Osteoblast (primary cell): ENCODE measurements at places on chromosomes 12 and 14. TPM values are rescaled to one million over a fixed set of nuclear protein-coding genes. Genes with fewer than 3 reads are reported as not detected.

Gene CARMIL3
- not detected in 2 replicates for total RNA-seq

Gene CREBL2
- total RNA-seq = 47.0 and 54.5 TPM in 2 replicates

Gene VPS37B
- total RNA-seq = 19.2 and 20.6 TPM in 2 replicates

Gene KCNMB4
- total RNA-seq = under 0.01 TPM in 2 replicates

Gene TTC7B
- total RNA-seq = 14.5 and 24.2 TPM in 2 replicates

Gene C12orf75
- 48.5 and 58.0 TPM in 2 replicates for total RNA-seq

Gene CPNE6
- total RNA-seq = not detected in 2 replicates

Gene ZFHX2
- 0.59 and 0.72 TPM in 2 replicates for total RNA-seq

Gene STYK1
- total RNA-seq = under 0.01 TPM in 2 replicates

Gene USP5
- total RNA-seq = 65.7 and 77.1 TPM in 2 replicates

Gene KRT72
- not detected in 2 replicates for total RNA-seq

Gene IL23A
- not detected in 2 replicates for total RNA-seq

Gene TRIAP1
- 19.2 and 19.9 TPM in 2 replicates for total RNA-seq

Gene NDRG2
- under 0.01 TPM in 1 of 2 replicates, not detected in the other for total RNA-seq

Gene GUCY2C
- total RNA-seq = not detected in 2 replicates

Gene YEATS4
- total RNA-seq = 20.3 and 24.5 TPM in 2 replicates

- DNase-seq = no peak
These were observed 23.5 kb downstream of the ATP5MC2 start for GRCh38 chr12:53652366-53652765.

GRCh38 chr14:54501480-54501879, 8.2 kb upstream of the CGRRF1 start:
- DNase-seq = no peak

- DNase-seq = peak; percentile 84
These were observed 41.4 kb upstream of the AMIGO2 start for GRCh38 chr12:47121146-47121545.

DNA sequence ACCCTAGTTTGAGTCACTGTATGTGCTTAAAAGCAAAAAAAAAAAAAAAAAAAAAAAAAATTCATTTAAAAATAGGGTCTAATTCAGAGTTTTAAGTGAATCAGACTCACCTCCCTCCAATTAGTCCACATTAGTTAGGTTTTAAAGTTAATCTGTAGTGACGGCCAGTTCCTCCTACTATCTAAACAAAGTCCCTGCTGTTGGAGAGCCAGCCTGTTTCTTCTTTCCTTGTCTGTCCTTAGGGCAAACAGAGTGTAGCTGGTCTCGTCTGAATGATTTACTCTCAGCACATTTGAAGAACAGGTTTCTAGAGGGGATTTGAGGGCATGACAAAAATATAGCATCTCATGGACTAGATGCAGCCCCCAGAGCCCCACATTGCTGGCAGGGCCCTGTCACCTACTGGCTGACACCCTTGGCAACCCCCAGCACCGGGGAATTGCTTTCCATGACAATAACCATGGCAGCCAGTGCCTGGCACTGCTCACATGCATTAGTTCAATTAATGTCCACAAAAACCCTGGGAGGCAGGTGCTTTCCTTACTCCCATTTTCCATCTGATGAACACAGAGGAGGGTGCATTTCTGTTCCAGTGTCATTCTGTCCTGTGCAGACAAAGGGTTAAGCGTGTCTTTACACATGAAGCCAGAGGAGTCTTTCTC, 138.3 kb downstream of the PLXNC1 start:
- DNase-seq = no peak

DNA sequence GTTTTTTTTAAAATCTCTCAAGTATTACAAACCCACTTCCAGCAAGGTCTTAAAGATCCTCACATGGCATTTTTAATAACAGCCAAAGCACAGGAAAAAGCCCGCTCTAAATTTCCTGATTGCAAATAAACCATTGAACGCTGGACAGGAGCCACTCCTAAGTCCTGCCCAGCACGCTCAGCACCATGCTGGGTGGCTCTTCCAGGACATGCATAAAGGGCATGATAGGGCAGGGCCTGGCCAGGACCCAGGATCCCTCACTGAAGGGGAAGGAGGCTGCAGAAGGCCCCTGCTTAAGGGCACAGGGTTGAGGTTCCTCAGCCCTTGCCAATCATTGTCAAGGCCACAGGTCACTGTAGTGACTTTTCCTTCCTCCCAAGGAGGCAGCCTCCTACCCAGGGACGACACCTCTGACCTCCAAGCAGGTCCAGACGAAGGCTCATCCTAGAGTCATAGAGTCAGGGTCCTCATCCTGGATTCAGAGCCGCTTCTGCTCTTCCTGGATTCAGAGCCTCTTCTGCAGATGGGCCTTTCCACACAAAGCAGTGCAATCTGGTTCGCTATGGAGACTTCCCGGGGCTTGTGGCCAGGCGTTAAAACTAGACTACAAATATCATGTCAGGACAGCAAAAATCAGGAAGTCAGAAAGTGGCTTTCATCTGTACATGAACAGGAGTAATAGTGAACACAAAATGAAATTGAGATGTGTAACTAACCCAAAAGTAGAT, 123.8 kb downstream of the GCH1 start:
- no peak for DNase-seq

- no peak for DNase-seq
These were observed 35.0 kb upstream of the GALNT9 start for GRCh38 chr12:132364348-132364902.

GRCh38 chr14:101072531-101072930, 169.0 kb upstream of the RTL1 start:
- DNase-seq = no peak

DNA sequence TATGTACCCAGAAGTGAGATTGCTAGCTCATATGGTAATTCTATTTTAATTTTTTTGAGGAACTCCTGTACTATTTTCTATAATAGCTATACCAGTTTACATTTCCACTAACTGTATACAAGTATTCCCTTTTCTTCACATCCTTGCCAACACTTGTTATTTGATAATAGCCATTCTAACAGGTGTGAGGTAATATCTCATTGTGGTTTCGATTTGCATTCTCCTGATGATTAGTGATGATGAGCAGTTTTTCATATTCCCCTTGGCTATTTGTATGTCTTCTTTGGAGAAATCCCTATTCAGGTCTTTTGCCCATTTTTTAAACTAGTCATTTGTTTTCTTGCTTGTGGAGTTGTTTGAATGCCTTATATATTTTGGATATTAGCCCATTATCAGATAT, 121.3 kb downstream of the BBS10 start:
- no peak for DNase-seq

DNA sequence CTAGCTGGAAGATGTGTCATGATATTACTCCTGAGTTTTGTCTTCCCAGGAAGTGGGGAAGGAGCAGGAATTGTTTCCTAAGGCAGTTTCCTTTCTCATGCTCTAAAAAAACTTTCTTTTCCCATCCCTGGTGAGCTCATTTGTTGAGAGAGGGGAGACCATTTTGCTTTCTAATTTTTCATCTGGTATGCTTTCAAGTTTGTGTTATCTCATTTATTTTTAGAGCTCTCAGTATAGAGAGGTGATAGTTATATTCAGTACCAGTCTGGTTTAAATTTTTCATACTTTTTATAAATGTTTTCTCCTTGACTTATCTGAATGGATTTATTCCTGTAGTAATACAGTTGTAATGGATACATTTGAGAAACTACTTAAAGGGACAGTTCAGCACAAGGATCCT, 79.6 kb downstream of the FBXW8 start:
- DNase-seq = no peak

GRCh38 chr14:93319958-93320357, 12.9 kb downstream of the BTBD7 start:
- no peak for DNase-seq

- DNase-seq = peak; percentile 85
These were observed 2.4 kb upstream of the NAB2 start for GRCh38 chr12:57086493-57087009.

DNA sequence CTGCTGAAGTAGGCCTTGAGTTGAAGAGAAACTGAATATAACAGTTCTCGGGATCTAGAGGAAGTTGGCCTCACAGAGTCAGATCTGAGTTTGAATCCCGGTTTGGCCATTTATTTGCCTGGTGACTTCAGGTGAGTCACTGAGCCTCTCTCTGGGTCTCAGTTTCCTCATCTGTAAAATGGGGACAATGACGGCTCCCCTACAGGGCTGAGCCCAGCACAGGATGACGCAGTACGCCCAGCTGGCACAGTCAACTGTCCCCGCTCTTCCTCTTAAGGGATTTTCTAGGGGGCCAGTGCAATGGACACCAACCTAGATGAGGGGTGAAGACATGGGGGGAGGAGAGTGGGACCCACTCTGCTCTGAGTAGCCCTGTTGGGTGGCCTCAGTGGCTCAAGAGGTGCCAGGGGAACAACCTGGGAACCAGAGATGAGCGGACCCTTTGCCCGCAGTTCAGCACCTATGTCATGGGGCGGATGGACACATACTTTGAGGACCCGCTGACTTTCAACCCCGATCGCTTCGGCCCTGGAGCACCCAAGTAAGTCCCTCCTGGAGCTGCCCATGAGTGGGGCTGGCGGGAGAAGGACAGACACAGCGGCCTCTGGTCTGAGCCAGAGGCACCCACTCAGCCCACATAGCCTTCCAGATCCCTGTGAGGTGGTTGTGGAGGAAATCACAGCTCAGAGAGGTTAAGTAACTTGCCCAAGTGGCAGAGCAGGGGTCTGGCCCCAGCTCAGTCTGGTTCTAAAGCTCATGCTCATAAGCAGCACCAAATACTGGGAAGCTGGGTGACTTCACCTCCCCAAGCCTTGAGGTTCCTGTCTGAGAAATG, 41.1 kb downstream of the CYP46A1 start:
- DNase-seq = peak; percentile 74

- no peak for DNase-seq
These were observed 4.8 kb downstream of the RASSF9 start for GRCh38 chr12:85831327-85831990.

GRCh38 chr14:64438181-64438841, 27.0 kb upstream of the AKAP5 start:
- peak; percentile 95 for DNase-seq

- no peak for DNase-seq
These were observed 8.0 kb downstream of the IL23A start for GRCh38 chr12:56346675-56347074.

DNA sequence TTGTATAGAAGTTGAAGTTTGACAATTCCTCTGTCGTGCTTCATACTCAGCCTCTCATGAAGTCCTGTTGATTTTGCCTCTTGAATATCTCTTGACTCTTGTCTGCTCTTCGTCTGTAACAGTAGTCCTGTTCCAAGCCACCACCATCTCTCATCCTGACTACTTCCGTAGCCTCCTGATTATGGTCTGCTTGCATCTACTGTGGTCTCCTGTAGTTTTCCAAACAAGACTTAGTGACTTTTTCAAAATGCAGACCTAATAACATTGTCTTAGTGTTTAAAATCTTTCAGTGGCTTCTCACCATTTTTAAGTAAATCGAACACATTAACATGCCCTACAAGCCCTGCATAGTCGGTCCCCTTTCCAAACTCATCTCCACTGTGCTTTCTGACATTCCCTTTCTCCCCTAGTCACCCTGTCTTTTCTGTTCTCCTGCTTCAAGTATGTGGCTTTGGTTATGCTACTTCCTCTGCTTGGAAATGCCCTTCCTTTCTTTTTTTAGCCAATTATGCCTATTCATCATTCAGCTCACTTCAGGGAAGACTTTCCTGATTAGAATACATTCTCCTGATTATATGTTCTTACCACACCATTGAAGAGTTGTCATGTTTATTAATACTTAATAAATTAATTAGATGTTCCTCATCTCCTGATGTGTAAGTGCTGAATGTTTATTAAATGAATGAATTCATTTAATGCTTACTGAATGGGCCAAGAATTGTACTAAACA, 2.0 kb downstream of the SCYL2 start:
- DNase-seq = peak; percentile 25

- peak; percentile 69 for DNase-seq
These were observed 102.0 kb downstream of the TMEM30B start for GRCh38 chr14:61179061-61179690.

DNA sequence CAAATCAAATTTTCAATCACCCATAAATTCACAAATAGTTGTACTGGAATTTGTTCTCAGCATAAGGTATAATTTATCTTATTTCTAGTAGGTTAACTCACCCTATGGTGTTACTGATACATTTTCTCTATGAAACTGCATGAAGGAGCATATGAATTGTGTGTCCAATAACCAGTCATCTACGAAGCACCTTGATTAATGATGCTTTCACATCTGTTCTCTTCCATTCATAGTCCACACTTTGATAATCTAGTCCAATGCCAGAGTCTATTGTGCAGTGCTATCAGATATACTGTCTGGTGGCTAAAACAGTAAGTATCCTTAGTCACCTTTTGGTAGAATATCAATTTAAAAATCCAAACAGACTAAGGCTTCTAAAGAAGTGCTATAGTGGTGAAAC, 876.0 kb downstream of the RPS29 start:
- DNase-seq = no peak

- DNase-seq = no peak
These were observed 93.5 kb downstream of the PLEKHA5 start for GRCh38 chr12:19223018-19223417.

DNA sequence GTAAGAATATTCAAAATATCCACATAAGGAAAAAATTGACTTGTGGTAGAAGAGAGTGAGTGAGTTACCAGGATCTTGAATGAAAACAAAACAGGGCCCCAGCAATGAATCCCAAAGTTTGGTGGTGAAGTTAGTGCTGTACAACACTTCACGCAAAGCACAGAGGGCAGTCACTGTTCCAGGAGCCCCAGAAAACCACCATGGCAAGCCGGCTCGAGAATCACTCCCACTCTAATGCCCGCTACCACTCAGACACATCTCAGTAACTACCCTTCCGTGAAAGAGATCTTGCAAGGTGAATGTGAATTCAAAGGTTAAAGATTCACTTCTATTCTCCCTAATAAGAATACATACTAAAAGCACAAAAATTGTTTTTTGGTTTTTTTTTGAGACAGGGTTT, 30.1 kb downstream of the CLIP1 start:
- DNase-seq = no peak

- no peak for DNase-seq
These were observed 57.3 kb downstream of the ETV6 start for GRCh38 chr12:11706509-11707379.

DNA sequence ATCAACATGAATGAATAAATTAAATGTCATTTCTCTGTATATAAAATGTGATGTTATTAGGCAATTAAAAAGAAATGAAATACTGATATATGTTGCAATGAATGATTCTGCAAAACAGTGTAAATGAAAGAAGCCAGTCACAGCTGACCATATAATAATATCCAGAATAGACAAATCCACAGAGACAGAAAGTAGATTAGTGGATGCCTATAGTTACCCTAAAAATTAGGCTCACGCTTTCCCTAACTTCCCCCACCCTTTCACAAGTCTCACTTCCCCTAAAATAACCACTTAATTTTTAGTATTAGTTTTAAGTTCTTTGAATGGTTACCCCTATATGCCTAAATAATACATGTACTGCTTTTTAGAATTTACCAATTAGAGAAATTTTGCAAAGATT, 348.9 kb upstream of the FAR2 start:
- DNase-seq = no peak

DNA sequence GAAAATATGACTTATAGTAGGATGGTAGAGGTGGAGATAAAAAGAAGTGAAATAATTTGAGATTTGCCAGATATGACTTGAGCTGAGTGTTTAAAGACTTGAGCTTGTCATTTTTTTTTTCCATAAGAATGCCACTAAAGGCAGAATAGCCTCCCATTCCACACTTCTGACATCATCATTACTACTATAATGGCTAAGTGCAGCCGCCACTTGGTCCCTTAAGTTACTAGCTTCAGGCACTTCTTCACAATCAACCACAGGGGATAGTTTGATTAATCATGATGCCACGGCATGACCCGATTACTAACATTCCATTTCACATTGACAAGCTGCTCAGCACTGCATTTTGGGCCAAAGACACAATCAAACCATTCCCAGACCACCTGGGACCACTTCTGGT, 127.9 kb downstream of the EFCAB11 start:
- no peak for DNase-seq

- peak; percentile 57 for DNase-seq
These were observed 51.7 kb upstream of the KICS2 start for GRCh38 chr12:64273527-64274403.

GRCh38 chr12:49987625-49988303, 15.0 kb downstream of the AQP6 start:
- no peak for DNase-seq
